Motor neuron (in vitro differentiated cells): ENCODE measurements at places on chromosomes 12 and 14. TPM values are rescaled to one million over a fixed set of nuclear protein-coding genes. Genes with fewer than 3 reads are reported as not detected.

Gene TAS2R8
- total RNA-seq = 0.18 TPM in 1 of 2 replicates, not detected in the other

Gene C3AR1
- total RNA-seq = 0.34 TPM in 1 of 2 replicates, not detected in the other

Gene RNASE7
- total RNA-seq = 0.19 and 0.29 TPM in 2 replicates

Gene PIWIL1
- 0.05 TPM in 1 of 2 replicates, not detected in the other for total RNA-seq

Gene NYNRIN
- 36.7 TPM in 2 replicates for total RNA-seq

Gene RNASE3
- not detected in 2 replicates for total RNA-seq

Gene APOF
- total RNA-seq = 0.39 and 0.49 TPM in 2 replicates

Gene PPP4R4
- 1.4 and 2.1 TPM in 2 replicates for total RNA-seq

Gene FOXG1
- total RNA-seq = 0.62 and 0.68 TPM in 2 replicates

Gene USP44
- 3.9 and 4.6 TPM in 2 replicates for total RNA-seq

Gene ARHGEF25
- total RNA-seq = 16.7 and 18.3 TPM in 2 replicates

Gene PPFIA2
- 13.1 and 14.4 TPM in 2 replicates for total RNA-seq

Gene DIO3
- total RNA-seq = 8.6 and 9.8 TPM in 2 replicates

Gene SLC35F4
- total RNA-seq = 5.5 and 5.6 TPM in 2 replicates

Gene AQP2
- total RNA-seq = 0.06 TPM in 1 of 2 replicates, not detected in the other

Gene ZNF268
- total RNA-seq = 27.6 and 28.3 TPM in 2 replicates

Gene SYT1
- total RNA-seq = 83.1 and 86.3 TPM in 2 replicates

Gene ENDOU
- total RNA-seq = 1.2 and 1.5 TPM in 2 replicates

Gene LMO3
- 5.4 and 6.1 TPM in 2 replicates for total RNA-seq

Gene TAPBPL
- 16.5 and 18.6 TPM in 2 replicates for total RNA-seq

Gene CIROP
- 0.38 TPM in 1 of 2 replicates, not detected in the other for total RNA-seq

Gene LMNTD1
- total RNA-seq = 1.2 TPM in 1 of 2 replicates, not detected in the other

Gene CEBPE
- not detected in 2 replicates for total RNA-seq

Gene HOMEZ
- total RNA-seq = 8.1 and 9.5 TPM in 2 replicates

Gene HRK
- 9.4 and 9.7 TPM in 2 replicates for total RNA-seq

Gene GALNT9
- total RNA-seq = 16.8 and 23.8 TPM in 2 replicates

Gene YEATS4
- total RNA-seq = 30.6 and 31.7 TPM in 2 replicates

Gene CYP27B1
- 0.75 and 0.76 TPM in 2 replicates for total RNA-seq

Gene SYNE2
- total RNA-seq = 41.4 and 63.6 TPM in 2 replicates

Gene SUOX
- total RNA-seq = 12.6 and 15.7 TPM in 2 replicates

Gene PLEKHD1
- 1.1 and 1.2 TPM in 2 replicates for total RNA-seq

Gene GPR137C
- total RNA-seq = 10.7 and 15.2 TPM in 2 replicates

Gene TC2N
- 0.17 and 0.41 TPM in 2 replicates for total RNA-seq

Gene FAM90A1
- 0.22 and 0.31 TPM in 2 replicates for total RNA-seq

Gene KIF26A
- 6.4 and 14.0 TPM in 2 replicates for total RNA-seq

Gene RDH11
- 69.9 and 89.8 TPM in 2 replicates for total RNA-seq

Gene TOMM20L
- total RNA-seq = not detected in 2 replicates

Gene CCDC88C
- 6.9 and 7.5 TPM in 2 replicates for total RNA-seq

Gene GSKIP
- total RNA-seq = 20.1 and 25.6 TPM in 2 replicates

Gene CCDC184
- 1.7 and 3.2 TPM in 2 replicates for total RNA-seq

Gene TSHR
- 0.16 and 0.50 TPM in 2 replicates for total RNA-seq

Gene GNB3
- total RNA-seq = 8.4 and 9.2 TPM in 2 replicates

Gene TMEM179
- total RNA-seq = 0.40 and 3.5 TPM in 2 replicates
